HFFc6 (cell line): ENCODE measurements at places on chromosomes 1 and 21. TPM values are rescaled to one million over a fixed set of nuclear protein-coding genes. Genes with fewer than 3 reads are reported as not detected.
A peak's percentile ranks its signal among the peaks of the same experiment; 100 is the strongest.

DNA sequence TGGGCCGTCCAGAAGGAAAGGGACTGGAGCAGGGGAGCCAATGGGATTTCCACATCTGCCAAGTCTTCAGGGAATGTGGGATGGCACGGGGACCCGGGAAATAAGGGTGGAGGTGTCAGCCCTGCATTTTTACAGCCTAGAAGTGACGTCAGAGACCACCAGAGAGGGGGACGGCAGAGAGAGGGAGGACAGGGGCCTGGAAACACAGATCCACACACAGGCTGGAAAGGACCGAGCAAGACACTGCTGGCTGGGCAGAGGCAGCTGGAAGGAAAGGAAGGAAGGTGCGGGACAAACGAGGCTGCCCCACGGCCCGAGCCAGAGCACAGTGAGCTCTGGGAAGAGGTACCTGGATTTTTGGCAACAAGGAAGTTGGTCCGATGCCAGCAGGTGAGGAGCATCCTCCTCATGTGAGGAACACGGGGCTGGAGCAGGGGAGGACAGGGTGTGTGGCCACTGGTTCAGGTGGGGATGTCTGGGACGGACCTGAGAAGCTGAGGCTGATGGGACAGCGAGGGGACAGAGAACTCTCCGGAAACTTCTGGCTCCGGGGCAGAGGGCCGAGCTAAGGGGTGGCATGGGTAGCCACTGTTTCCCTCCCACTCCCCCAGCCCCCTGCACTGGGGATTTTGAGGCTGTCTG lies 138.3 kb downstream of the PGBD5 start:
- H3K4me3 ChIP-seq = no peak overlapping the region
- no peak for DNase-seq
- no peaks in the 10 kb centered on the region for H3K36me3 ChIP-seq
- H3K27ac ChIP-seq = no peak overlapping the region
- H3K27me3 ChIP-seq = peaks cover 19% of the 10 kb centered on the region
- H3K4me1 ChIP-seq = no peaks in the 10 kb centered on the region

GRCh38 chr1:56508523-56508983 lies 70.8 kb downstream of the PLPP3 start:
- H3K36me3 ChIP-seq = peaks cover 36% of the 10 kb centered on the region
- DNase-seq = no peak
- H3K4me1 ChIP-seq = peaks cover 7% of the 10 kb centered on the region

DNA sequence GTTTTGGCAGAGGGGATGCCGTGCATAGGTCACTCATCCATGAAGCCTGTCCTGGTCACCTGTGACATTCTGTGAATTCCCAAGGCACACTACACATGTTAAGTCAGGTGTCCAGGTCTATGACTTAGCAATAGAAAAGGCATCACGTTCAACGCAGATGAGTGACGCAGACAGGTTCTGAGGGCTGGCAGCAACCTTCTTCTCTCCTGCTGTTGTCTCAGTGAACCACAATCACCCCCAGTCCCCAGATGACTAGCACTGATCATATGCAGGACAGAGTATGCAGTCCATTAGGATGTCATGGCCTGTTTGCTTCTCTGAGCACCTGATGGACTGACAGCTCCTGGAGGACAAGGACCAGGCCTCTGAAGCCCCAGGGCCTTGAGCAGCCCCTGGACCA lies 157.8 kb upstream of the KAZN start:
- no peaks in the 10 kb centered on the region; the same call in 1 of the 2 replicates for H3K27me3 ChIP-seq
- H3K27ac ChIP-seq = no peak overlapping the region
- no peak overlapping the region for H3K4me3 ChIP-seq

DNA sequence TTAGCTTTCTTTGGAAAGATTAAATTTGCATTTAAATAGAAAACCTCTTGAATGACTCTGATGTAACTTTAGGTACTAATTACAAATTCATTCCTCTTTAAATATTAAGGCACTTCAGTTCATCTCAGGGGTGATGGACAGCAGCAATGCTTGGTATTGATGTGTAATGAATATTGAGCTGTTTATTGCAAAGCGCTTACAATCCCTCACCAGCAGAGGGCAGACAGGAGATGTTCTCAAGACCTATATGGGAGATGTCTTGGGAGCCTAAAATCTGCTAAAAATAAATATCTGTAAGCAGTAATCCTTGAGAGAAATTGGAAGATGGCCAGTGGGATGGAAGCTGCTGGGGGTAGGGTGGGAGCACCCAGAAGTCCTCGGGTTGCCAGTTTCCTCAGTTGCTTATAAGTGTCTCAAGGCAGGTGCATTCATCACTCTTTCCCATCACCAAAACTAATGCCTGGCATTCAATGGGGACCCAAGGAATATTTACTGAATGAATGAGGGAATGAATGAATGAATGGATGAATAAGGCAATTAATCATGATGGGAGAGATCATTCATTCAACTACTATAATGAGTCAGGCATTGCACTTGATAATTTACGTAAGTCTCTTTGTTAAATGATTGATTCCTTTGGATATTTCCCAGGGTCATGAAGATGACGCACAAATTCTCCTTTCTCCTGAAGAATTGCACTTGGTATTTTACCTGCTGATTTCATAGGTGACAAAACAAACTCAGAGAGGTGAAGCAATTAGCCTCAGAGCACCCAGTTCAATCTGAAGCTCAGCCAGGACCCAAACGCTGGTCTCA lies 2.3 kb downstream of the KLHDC8A start:
- peaks cover 9% of the 10 kb centered on the region; the same call in 1 of the 2 replicates for H3K4me1 ChIP-seq
- peak; percentile 60 for DNase-seq
- no peak overlapping the region for H3K4me3 ChIP-seq
- H3K27me3 ChIP-seq = peaks cover 34% of the 10 kb centered on the region
- H3K36me3 ChIP-seq = no peaks in the 10 kb centered on the region
- no peak overlapping the region for H3K27ac ChIP-seq

DNA sequence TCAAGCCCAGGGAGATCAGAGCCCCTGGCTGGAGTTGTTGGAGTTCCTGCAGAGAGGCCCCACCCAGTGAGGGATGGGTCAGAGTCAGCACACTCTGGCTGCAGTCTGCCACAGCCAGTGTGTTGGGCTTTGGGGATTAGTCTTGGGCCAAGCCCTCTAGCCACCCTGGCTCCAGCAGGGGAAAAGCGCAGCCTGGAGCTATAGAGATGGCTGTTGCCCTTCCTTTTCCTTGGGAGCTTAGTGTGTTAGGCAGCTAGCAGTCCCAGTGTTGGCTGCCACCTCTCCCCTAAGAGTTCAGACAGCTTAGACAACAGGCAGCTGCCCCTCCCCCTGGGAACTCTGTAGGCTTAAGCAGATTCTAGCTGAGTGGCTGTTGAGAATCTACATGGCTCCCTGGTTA lies 45.1 kb downstream of the DPT start:
- no peak overlapping the region for H3K4me3 ChIP-seq
- no peaks in the 10 kb centered on the region for H3K4me1 ChIP-seq
- no peaks in the 10 kb centered on the region for H3K36me3 ChIP-seq

GRCh38 chr1:179187043-179187442 lies 42.4 kb downstream of the ABL2 start:
- peaks cover 11% of the 10 kb centered on the region for H3K36me3 ChIP-seq
- H3K27me3 ChIP-seq = no peaks in the 10 kb centered on the region
- peaks cover 46% of the 10 kb centered on the region for H3K4me1 ChIP-seq
- H3K4me3 ChIP-seq = no peak overlapping the region
- no peak for DNase-seq

DNA sequence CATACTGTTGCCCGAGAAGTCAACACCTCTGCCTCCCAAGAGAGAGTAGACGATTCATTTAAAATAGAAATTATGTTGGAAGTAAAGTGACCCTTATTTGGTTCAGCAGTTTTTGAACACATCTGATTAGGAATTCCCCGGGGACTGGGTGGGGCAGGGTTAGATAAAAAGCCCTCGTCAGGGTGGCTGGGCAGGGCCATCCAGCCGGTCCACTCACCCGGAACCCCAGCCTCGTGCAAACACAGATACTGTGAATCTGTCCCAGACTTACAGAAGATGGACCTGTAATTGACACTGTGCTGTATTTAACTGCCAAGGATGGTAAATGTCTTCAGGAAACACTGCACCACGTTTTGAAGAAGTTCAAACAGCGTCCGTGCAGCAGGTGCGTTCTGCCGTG lies 63.7 kb downstream of the PRDM16 start:
- H3K4me1 ChIP-seq = no peaks in the 10 kb centered on the region
- no peak overlapping the region for H3K4me3 ChIP-seq
- no peak overlapping the region for H3K27ac ChIP-seq
- H3K36me3 ChIP-seq = peaks cover 6% of the 10 kb centered on the region; the same call in 1 of the 2 replicates
- peaks cover 5% of the 10 kb centered on the region for H3K27me3 ChIP-seq

DNA sequence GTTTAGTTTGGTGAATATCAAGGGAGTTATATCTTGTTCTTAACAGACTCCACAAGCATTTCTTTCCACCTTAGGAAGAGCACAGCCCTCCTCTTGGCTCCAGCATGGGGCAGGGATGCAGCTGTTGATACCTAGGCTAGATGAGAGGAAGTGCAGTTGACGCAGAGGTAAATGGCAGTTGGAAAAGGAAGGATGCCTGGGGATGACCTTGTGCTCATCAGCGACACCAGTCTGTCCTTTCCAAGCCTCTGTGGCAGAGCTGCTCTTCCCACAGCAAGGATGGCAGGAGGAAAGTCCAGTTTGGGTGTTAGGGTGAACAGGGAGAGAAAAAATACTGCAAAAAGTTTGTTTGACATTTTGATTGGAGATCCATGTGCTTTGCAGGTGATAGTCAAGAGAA lies 6.2 kb downstream of the PROX1 start:
- H3K27ac ChIP-seq = no peak overlapping the region
- no peaks in the 10 kb centered on the region; the same call in 1 of the 2 replicates for H3K36me3 ChIP-seq
- peaks cover 8% of the 10 kb centered on the region for H3K27me3 ChIP-seq
- DNase-seq = no peak

GRCh38 chr1:29125237-29125641 lies 1.5 kb upstream of the TMEM200B start:
- peak overlapping the region; percentile 84 for H3K27ac ChIP-seq
- H3K36me3 ChIP-seq = no peaks in the 10 kb centered on the region
- H3K4me1 ChIP-seq = peaks cover 17% of the 10 kb centered on the region
- peak overlapping the region; percentile 75 for H3K4me3 ChIP-seq

- H3K4me1 ChIP-seq = peaks cover 9% of the 10 kb centered on the region
- no peak overlapping the region for H3K4me3 ChIP-seq
- H3K36me3 ChIP-seq = peaks cover 50% of the 10 kb centered on the region
- no peak overlapping the region for H3K27ac ChIP-seq
- no peaks in the 10 kb centered on the region for H3K27me3 ChIP-seq
- no peak for DNase-seq
Measured at GRCh38 chr1:113691184-113691583, 68.1 kb downstream of the PHTF1 start.

DNA sequence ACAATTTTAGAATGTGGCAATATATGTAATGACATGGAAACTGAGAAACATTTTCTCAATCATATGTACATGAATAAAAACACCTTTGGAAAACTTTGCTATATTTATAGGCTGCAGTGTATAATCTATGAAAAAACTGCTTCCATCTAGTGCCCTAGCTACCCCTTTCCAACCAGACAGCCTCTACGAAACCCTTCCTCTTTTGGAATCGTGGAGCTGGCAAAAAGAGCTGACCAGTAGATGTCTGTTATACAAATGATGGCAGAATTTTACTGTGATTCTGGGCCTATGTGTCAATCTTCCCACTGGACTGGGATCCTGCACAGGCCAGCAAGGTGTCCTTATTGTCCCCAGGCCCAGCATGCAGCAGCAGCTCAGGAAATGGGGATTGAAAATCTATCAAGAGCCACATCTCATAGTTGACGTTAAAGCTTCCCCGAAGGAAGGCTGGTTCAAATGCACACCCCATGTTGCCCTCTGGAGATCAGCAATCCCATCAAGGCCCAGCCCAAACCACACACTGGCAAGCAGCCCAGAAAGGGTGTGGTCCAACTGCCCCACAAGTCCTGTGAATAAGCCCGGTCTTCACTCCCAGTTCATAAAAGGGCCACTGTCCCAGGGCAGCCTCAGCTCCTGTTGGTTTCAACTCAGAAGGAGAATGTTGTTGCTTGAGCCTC lies 8.8 kb upstream of the FAM20B start:
- DNase-seq = peak; percentile 89
- no peaks in the 10 kb centered on the region for H3K36me3 ChIP-seq
- H3K4me3 ChIP-seq = peak overlapping the region; percentile 42; the same call in 1 of the 2 replicates
- peaks cover 27% of the 10 kb centered on the region for H3K4me1 ChIP-seq
- H3K27me3 ChIP-seq = no peaks in the 10 kb centered on the region; the same call in none of the 2 replicates

- no peaks in the 10 kb centered on the region for H3K27me3 ChIP-seq
- H3K4me1 ChIP-seq = peaks cover 38% of the 10 kb centered on the region
- H3K4me3 ChIP-seq = no peak overlapping the region
Measured at GRCh38 chr1:65952696-65953095, 160.0 kb downstream of the PDE4B start.

DNA sequence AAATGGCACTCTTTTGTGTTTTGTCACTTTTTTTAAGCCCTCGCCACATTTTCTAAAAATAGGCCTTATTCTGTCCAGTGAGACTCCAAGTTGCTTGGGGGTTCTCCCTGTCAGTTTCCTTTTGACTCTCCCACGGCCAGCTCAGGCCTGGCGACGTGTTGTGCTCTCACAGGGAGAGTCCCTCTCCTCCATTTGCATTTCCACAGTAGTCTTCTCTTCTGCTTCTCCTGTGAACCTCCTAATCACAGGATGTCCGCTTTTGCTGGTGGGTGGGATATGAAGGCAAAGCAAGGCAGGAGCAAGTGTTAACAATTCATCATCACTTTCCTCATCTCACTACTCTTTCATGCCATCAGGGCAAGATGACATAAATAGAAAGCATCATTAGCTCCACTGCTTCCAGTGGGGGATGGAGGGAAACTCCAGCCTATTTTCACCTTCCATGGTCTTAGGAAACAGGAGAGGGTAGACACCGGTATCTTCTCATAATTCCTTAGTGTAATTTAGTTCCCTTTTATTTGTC lies 99.8 kb downstream of the INTS7 start:
- H3K4me1 ChIP-seq = no peaks in the 10 kb centered on the region
- no peak for DNase-seq
- H3K4me3 ChIP-seq = no peak overlapping the region

DNA sequence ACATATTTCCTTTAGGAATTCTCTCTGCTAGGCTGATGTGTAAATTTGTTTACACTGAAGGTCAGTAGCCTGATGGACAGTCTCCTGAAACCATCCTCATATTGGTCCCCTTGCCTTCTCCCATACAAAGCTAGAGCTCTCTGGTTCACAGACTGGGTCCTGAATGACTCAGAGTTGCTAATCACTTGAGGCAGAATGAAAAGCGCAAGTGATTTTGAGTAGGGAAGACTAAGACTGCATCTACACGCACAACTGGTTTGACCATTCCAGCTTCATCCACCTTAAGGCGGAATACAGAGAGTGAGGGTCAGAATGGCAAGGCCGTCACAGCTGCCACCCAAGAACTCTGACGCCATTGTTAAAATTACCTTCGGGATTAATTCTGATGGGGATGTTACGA lies 70.2 kb upstream of the KIF26B start:
- H3K4me3 ChIP-seq = no peak overlapping the region
- H3K36me3 ChIP-seq = no peaks in the 10 kb centered on the region
- peak overlapping the region; percentile 97 for H3K27ac ChIP-seq

- no peak overlapping the region for H3K27ac ChIP-seq
- DNase-seq = no peak
- H3K36me3 ChIP-seq = no peaks in the 10 kb centered on the region
- H3K27me3 ChIP-seq = no peaks in the 10 kb centered on the region
Measured at GRCh38 chr1:111475701-111476100, 1.9 kb downstream of the C1orf162 start.

GRCh38 chr1:199573047-199573446 lies 454.5 kb upstream of the NR5A2 start:
- no peak overlapping the region for H3K27ac ChIP-seq
- no peaks in the 10 kb centered on the region for H3K36me3 ChIP-seq
- DNase-seq = no peak
- H3K4me1 ChIP-seq = no peaks in the 10 kb centered on the region

Gene HES2
- total RNA-seq = 0.18 to 0.35 TPM (median 0.35 TPM) in 3 replicates

Gene INAVA
- not detected in 3 replicates for total RNA-seq

Gene ECM1
- 30.8 to 44.7 TPM (median 32.9 TPM) in 3 replicates for total RNA-seq

Gene MCOLN3
- total RNA-seq = 0.09 to 0.42 TPM in 2 of 3 replicates, not detected in the other

Gene DNAI4
- 1.4 to 3.5 TPM (median 3.1 TPM) in 3 replicates for total RNA-seq

Gene S100A2
- total RNA-seq = 10.5 to 12.8 TPM (median 12.5 TPM) in 3 replicates

Gene LEFTY2
- not detected in 3 replicates for total RNA-seq
